ENCODE measurements at places on chromosomes 3 and 15. TPM values are rescaled to one million over a fixed set of nuclear protein-coding genes. Genes with fewer than 3 reads are reported as not detected.

Gene PRSS50
- not detected for total RNA-seq

Gene ADAMTSL3
- total RNA-seq: 3.9 TPM

Gene OPA1
- 33.5 TPM for total RNA-seq

Gene CPA3
- total RNA-seq: not detected

Gene MKRN3
- total RNA-seq: 0.16 TPM

Gene CD96
- 0.32 TPM for total RNA-seq

Gene CLDND1
- 97.7 TPM for total RNA-seq

Gene TRANK1
- 6.9 TPM for total RNA-seq

Gene GJD2
- total RNA-seq: not detected
